ENCODE measurements at places on chromosomes 5 and 9.

- no peak for DNase-seq
Measured at GRCh38 chr9:15010581-15010980, 100.4 kb upstream of the FREM1 start.

- DNase-seq: no peak
Measured at GRCh38 chr5:113042491-113043243, 66.1 kb downstream of the DCP2 start.

DNA sequence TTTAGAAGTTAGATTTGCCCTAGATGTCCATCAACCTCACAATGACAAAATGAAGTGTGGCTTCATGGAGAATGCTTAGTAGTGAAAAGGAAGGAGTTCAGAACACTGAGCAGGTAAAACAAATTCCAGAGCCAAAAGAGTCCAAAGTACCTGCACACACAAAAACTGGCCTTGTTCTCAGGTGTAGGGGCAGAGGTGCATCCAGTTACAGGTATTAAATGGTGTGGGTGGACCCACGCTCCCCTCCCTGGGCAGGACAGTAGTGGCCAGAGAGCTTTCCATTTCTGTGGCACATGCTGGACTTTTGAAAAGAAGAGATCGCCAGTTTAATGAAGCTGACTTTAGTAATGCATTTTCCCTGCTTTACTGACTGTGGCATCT is 47.2 kb downstream of the SECISBP2 start:
- DNase-seq: no peak

- DNase-seq: no peak
Measured at GRCh38 chr5:59831326-59832010, 62.1 kb downstream of the PDE4D start.

- peak; percentile 82 for DNase-seq
Measured at GRCh38 chr5:177317959-177318377, 6.3 kb upstream of the MXD3 start.

- DNase-seq: no peak
Measured at GRCh38 chr9:73137914-73138313, 13.8 kb upstream of the ANXA1 start.

All from right atrium auricular region (tissue), 2 donors.